ENCODE measurements at places on chromosomes 2 and 18.

GRCh38 chr2:226362980-226363379 is 436.6 kb downstream of the IRS1 start:
- DNase-seq: no peak

GRCh38 chr2:207960911-207961310 is 64.4 kb downstream of the PLEKHM3 start:
- DNase-seq: no peak

- no peak for DNase-seq
These were observed 648.0 kb downstream of the GALR1 start for GRCh38 chr18:77897606-77898005.

- peak; percentile 94 for DNase-seq
These were observed 127.3 kb downstream of the DNER start for GRCh38 chr2:229586746-229587705.

- no peak for DNase-seq
These were observed 471.0 kb upstream of the PIK3C3 start for GRCh38 chr18:41484069-41484468.

- DNase-seq: no peak
These were observed 610.0 kb downstream of the KCNJ3 start for GRCh38 chr2:155308367-155309009.

DNA sequence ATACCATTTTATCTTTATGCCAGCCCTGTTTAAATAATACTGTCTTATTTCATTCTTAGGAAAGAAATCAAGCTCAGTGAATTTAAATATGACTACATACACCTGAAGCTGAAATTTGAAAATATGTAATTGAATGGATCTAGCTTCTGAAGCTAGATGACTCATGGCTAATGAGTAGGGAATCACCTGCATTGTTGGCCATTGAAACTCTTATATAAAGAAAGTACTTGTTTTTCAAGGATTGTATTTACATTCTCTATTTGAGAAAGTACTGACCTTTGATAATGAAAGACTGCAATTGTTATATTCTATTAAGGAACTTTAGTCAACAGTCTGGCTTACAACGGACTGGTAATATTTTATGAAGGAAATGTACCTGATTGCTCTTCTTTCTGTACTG is 346.7 kb upstream of the LRATD1 start:
- peak; percentile 30 for DNase-seq

- peak; percentile 96 for DNase-seq
These were observed 24.0 kb upstream of the ITGB6 start for GRCh38 chr2:160224060-160224459.

GRCh38 chr2:168687314-168687713 is 115.1 kb upstream of the NOSTRIN start:
- no peak for DNase-seq

- DNase-seq: peak; percentile 45
These were observed 7.6 kb upstream of the MSTN start for GRCh38 chr2:190069936-190070696.

GRCh38 chr2:15852811-15853210 is 87.5 kb upstream of the MYCN start:
- no peak for DNase-seq

Measured in foreskin keratinocyte (primary cell).